ENCODE measurements at places on chromosomes 7 and 10. TPM values are rescaled to one million over a fixed set of nuclear protein-coding genes. Genes with fewer than 3 reads are reported as not detected.
A peak's percentile ranks its signal among the peaks of the same experiment; 100 is the strongest.

- DNase-seq: no peak
- no peaks in the 10 kb centered on the region for H3K27me3 ChIP-seq
- H3K4me1 ChIP-seq: peaks cover 6% of the 10 kb centered on the region
Measured at GRCh38 chr10:88926566-88927415, 25.8 kb downstream of the ACTA2 start.

- H3K27me3 ChIP-seq: no peaks in the 10 kb centered on the region
- no peak overlapping the region for H3K4me3 ChIP-seq
- no peaks in the 10 kb centered on the region for H3K36me3 ChIP-seq
- H3K4me1 ChIP-seq: peaks cover 24% of the 10 kb centered on the region
- H3K27ac ChIP-seq: no peak overlapping the region
Measured at GRCh38 chr7:47601119-47601880, 19.4 kb upstream of the TNS3 start.

The CRHR2 gene
- 0.96 TPM for total RNA-seq

The LIMK1 gene
- total RNA-seq: 36.4 TPM

DNA sequence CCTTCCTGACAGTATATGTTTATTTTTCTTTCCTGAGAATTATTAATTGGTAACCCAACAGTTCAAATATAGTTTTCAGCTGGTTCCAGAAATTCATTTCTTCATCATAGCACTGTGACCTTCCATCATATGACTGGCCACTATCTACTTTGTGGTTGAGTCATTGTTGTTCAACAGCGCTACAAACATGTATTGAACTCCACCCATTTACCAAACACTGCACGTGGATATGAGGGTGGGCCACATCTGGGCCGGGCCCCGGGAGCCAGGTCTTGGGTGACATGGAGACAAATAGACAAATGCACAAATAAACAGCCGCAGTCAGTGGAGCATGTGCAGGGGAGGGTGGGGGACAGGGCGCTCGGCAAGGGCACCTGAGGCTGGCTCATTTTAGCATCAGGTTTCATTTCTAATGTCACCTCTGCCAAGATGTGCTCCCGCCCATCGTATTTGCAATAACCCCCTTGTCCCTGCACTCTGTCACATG, 24.0 kb upstream of the EEPD1 start:
- H3K4me3 ChIP-seq: no peak overlapping the region
- H3K4me1 ChIP-seq: no peaks in the 10 kb centered on the region
- H3K27ac ChIP-seq: no peak overlapping the region
- DNase-seq: no peak
- no peaks in the 10 kb centered on the region for H3K27me3 ChIP-seq
- H3K36me3 ChIP-seq: no peaks in the 10 kb centered on the region

The CPA4 gene
- total RNA-seq: not detected

GRCh38 chr7:29565224-29565630, 1.6 kb downstream of the PRR15 start:
- H3K27me3 ChIP-seq: no peaks in the 10 kb centered on the region
- no peak for DNase-seq
- H3K36me3 ChIP-seq: no peaks in the 10 kb centered on the region
- H3K27ac ChIP-seq: peak overlapping the region; percentile 53
- H3K4me1 ChIP-seq: peaks cover 5% of the 10 kb centered on the region

GRCh38 chr10:86087716-86088115, 278.9 kb downstream of the GRID1 start:
- H3K36me3 ChIP-seq: no peaks in the 10 kb centered on the region
- no peak for DNase-seq
- H3K4me3 ChIP-seq: no peak overlapping the region
- H3K27ac ChIP-seq: no peak overlapping the region

The RADIL gene
- 2.4 TPM for total RNA-seq

DNA sequence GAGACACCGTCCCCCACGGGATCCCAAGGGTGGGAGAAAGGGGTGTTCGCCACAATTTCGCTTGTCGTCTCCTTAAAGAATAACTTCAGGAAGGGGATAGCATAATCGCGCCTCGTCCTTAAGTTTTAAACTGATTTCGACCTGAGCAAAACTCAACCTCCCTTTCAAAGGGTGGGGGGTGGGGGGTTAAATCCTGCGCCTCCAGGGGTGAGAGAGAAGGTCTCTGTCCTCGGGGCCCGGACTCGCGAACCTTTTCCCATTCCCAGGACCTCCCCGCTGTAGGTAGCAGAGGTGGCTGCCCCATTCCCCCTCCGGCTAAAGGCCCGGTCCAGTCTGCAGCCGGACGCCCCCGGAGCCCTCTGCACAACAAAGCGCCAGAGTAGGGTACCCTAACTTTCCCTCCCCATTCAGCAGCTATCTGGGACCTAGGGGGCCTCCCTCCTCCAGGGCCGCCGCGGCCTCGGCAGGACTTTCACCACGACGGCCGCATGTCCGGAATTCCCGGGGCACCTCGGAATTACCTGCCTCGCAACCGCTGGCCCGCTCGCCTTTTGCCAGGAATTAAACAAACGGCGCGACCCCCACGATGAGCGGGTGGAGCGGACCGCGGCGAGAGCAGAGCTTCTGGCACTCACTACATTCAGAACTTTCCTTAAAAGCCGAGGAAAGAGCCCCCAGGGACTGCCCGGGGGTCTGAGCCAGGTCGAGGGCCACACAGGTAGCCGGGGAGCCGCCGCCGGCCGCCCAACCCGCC, 1.7 kb downstream of the CDK6 start:
- peaks cover 7% of the 10 kb centered on the region for H3K4me1 ChIP-seq
- H3K27ac ChIP-seq: peak overlapping the region; percentile 73
- no peaks in the 10 kb centered on the region for H3K36me3 ChIP-seq
- peak overlapping the region; percentile 55 for H3K4me3 ChIP-seq
- DNase-seq: peak; percentile 18

The FAM25A gene
- total RNA-seq: not detected

GRCh38 chr7:119105381-119105780, 880.9 kb downstream of the ANKRD7 start:
- no peaks in the 10 kb centered on the region for H3K36me3 ChIP-seq
- H3K4me1 ChIP-seq: no peaks in the 10 kb centered on the region
- H3K4me3 ChIP-seq: no peak overlapping the region

DNA sequence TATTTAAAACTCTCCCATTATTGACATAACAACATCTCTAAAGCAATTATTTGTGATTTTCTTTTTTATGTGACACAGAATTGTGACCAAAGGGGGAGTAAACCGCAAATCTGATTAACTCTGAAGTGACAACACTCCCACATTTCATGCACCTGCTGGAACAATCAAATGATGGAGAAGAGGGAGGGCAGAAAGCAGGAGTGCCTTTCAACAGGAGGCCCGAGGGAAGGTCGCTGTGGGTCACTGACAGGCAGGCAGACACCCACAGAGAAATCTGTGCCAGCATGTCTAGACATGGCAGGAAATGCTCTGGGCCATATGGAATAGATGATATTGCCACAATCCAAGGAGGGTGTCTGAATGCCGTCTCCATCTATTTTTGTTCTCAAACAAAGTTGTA, 247.3 kb downstream of the DOCK4 start:
- DNase-seq: no peak
- no peak overlapping the region for H3K4me3 ChIP-seq
- no peaks in the 10 kb centered on the region for H3K36me3 ChIP-seq
- no peak overlapping the region for H3K27ac ChIP-seq
- H3K4me1 ChIP-seq: peaks cover 6% of the 10 kb centered on the region

The PDZD7 gene
- total RNA-seq: 0.74 TPM

DNA sequence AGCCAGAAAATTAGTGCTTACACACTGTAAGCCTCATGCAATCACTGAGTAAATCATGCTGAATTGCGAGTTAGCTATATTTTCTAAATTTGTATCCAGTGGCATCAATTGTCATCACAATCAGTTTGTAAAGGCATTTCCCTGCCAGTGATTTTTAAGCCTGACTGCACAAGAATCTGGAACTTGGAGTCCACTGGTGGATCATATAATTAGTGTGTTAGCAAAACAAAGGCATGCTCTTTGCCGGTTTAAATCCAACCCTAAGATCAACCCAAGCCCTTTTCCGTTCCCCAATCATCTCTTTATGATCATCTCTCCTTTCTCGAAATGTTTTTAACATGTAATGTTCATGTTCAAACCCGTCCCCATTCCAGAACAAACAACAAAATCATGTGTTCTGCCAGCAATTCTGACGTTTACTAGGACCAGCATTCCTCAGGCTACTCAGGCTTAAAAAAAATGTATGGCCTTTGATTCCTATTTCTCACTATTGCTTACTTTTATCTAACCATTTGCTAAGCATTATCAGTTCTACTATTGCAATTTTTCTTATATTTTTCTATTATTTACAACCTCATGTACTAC, 649.2 kb downstream of the SORCS1 start:
- DNase-seq: no peak
- H3K4me1 ChIP-seq: no peaks in the 10 kb centered on the region
- no peaks in the 10 kb centered on the region for H3K36me3 ChIP-seq
- no peaks in the 10 kb centered on the region for H3K27me3 ChIP-seq

The CUEDC2 gene
- total RNA-seq: 70.8 TPM

DNA sequence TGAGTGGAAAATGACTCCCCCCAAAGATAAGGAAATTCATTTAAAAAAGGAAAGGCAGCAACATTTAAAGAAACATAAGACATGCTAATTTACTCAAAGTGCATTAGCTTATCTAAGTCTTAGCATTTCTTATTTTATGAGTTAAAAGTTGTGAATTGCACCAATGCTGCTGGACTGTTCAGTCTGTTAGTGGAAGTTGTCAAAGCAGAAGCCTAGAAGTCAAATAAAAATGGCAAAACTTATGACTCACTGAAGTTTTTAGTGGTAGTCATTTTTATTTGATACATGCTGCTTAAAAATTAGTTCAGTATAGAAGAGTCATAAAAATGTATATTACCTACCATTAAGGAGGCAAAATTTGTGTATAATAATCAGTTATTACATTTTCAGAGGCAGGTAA, 90.8 kb upstream of the FGL2 start:
- DNase-seq: no peak
- no peaks in the 10 kb centered on the region for H3K27me3 ChIP-seq
- H3K4me1 ChIP-seq: no peaks in the 10 kb centered on the region
- no peak overlapping the region for H3K27ac ChIP-seq
- H3K36me3 ChIP-seq: no peaks in the 10 kb centered on the region
- no peak overlapping the region for H3K4me3 ChIP-seq

- no peaks in the 10 kb centered on the region for H3K27me3 ChIP-seq
- H3K27ac ChIP-seq: no peak overlapping the region
- no peaks in the 10 kb centered on the region for H3K36me3 ChIP-seq
- DNase-seq: no peak
Measured at GRCh38 chr10:123766012-123766411, 99.9 kb downstream of the GPR26 start.

The MSMB gene
- not detected for total RNA-seq

- no peak for DNase-seq
- no peaks in the 10 kb centered on the region for H3K36me3 ChIP-seq
- no peak overlapping the region for H3K27ac ChIP-seq
Measured at GRCh38 chr7:110766864-110767263, 324.1 kb upstream of the LRRN3 start.

The WAC gene
- 113 TPM for total RNA-seq

- no peak for DNase-seq
- H3K36me3 ChIP-seq: no peaks in the 10 kb centered on the region
- no peaks in the 10 kb centered on the region for H3K27me3 ChIP-seq
Measured at GRCh38 chr7:117085275-117085674, 132.0 kb downstream of the ST7 start.

- no peak overlapping the region for H3K27ac ChIP-seq
- no peak overlapping the region for H3K4me3 ChIP-seq
- H3K4me1 ChIP-seq: no peaks in the 10 kb centered on the region
- DNase-seq: no peak
- H3K36me3 ChIP-seq: no peaks in the 10 kb centered on the region
- H3K27me3 ChIP-seq: no peaks in the 10 kb centered on the region
Measured at GRCh38 chr10:77593771-77594470, 43.7 kb downstream of the KCNMA1 start.
